Amniotic stem cell (primary cell): ENCODE measurements at places on chromosomes 6 and 20.

GRCh38 chr6:105270511-105270910 is 90.7 kb upstream of the POPDC3 start:
- no peak for DNase-seq

GRCh38 chr20:2610941-2611720 is 41.3 kb upstream of the NOP56 start:
- no peak for DNase-seq

DNA sequence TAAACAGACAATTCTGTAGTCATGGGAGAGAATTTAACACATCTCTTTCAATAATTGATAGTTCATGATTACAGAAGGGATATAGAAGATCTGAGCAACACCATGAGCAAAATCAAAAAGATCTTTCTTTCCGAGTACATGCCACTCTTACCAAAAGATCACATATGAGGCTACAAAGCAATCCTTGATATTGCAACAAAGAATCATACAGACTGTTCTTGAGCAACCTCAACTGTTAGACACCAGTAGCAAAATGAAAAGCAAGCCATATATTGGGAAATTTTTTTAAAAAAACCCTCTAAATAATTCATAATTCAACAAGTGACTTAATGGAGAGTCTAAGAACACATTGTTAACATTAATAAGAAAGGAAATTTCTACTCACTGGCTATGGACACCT is 3.6 kb upstream of the CD83 start:
- DNase-seq = no peak

DNA sequence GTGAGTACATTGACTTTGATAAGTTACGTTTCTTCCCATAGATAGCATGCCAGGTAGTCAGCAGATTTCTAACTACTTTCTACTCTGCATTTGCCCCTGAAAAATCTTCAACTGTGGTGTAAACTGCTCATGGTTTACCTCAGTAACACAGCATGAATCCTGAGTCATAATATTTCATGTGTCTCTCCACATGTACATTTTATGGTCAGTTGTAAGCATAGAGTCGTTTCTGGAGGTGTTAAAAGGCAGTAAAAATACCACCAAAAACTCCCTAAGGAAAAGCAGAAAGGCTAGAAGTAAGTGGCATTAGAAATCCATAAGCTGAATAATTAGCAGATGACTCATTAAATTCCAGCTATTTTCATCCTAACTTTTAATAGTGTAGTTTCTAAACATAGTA is 4.1 kb upstream of the GPR63 start:
- no peak for DNase-seq

- DNase-seq = no peak
Measured at GRCh38 chr20:20992686-20993360, 113.3 kb downstream of the LINC00237 start.
